Hippocampal formation (tissue), 2 donors: ENCODE measurements at places on chromosomes 13 and 19.

GRCh38 chr19:29400917-29401711 is 124.7 kb upstream of the VSTM2B start:
- no peak for DNase-seq

DNA sequence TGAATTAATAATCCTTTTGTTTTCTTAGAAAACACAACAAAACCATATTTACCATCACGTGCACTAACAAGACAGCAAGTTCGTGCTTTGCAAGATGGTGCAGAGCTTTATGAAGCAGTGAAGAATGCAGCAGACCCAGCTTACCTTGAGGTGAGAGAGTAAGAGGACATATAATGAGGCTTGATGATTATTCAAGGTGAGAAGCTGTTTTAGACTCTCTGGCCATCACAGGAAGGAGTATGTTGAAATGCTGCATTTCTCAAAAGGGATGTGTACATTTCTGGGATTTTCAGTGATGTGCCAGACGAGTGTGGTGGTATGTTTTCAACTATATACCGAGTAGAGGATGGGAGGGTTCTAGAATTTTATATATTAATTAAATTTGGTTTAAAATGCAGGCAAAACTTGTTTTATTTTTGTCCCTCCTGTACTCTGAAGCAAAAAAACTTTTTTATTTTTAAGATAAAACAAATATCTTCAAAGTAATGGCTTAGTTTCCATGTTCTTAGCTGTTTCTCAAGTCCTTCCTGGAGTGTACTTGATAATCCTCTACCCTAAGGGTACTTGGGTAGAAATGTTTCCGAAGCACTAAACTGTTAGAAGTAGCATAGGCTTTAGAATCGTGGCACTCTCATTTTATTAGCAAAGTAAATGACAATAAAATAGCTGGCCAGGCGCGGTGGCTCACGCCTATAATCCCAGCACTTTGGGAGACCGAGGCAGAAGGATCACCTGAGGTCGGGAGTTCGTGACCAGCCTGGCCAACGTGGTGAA is 51.1 kb downstream of the N4BP2L1 start:
- DNase-seq: no peak

- no peak for DNase-seq
Observed at GRCh38 chr19:1008268-1009040, 8.2 kb downstream of the GRIN3B start.

DNA sequence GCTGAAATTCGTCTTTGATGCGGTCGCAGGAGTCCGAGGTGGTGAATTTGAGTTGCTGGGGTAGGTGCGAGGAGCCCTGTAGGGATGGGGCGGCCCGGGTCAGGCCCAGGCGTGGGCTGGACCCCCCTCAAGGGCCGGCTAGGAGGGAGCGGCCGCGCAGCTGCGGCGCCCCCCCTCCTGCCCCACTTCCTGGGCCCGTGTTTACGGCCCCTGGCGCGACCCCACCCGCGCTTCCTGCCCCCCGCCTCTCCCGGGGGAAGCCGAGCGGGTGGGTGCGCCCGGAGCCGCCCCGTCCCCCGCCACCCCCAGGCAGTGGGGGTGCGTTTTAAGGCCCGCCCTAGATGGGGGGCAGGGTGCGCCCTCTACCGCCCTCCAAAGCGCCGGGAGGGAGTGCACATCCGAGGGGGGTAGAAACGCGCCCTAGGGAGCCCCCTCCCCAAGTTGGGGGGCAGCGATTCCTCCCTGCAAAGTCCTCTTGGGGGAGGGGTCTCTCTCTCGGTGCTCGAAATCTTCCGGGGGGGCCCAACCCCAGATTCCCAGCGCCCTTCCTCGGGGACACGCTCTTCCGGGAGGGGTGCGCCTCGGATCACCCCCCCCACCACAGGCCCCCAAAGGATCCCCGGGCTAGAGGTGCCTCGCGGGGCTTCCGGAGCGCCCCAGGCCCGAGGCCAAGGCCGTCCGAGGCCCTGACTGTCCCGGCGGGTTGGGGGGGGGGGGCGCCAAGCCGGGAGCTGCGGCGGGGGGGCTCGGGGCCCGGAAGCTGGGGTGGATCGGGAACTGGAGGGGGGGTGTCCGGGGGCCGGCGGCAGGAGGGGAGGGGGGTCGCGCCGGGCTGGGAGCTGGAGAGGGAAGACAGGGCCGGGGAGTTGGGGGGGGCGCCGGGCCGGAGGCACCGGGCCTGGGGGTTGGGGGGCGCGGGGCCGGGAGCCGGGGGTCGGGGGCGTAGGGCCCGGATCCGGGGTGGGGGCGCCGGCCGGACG is 823 bp downstream of the TLE5 start:
- peak; percentile 58 for DNase-seq
